ENCODE measurements at places on chromosomes 3 and 15. TPM values are rescaled to one million over a fixed set of nuclear protein-coding genes. Genes with fewer than 3 reads are reported as not detected.

The GOLGA8S gene
- total RNA-seq = under 0.01 TPM

The KBTBD13 gene
- total RNA-seq = not detected

The PRC1 gene
- 5.8 TPM for total RNA-seq

The GHSR gene
- total RNA-seq = not detected

The PPP2R3A gene
- 24.1 TPM for total RNA-seq

The NLGN1 gene
- total RNA-seq = 16.8 TPM

The ADGRG7 gene
- total RNA-seq = not detected

The LCMT2 gene
- 5.4 TPM for total RNA-seq

The GOLGA6L9 gene
- total RNA-seq = 3.7 TPM

The UCN2 gene
- not detected for total RNA-seq

The FBXO40 gene
- total RNA-seq = not detected

The EIF1B gene
- total RNA-seq = 29.4 TPM

The B3GALNT1 gene
- 6.2 TPM for total RNA-seq

The DUOX1 gene
- 0.63 TPM for total RNA-seq

The CALML4 gene
- 14.2 TPM for total RNA-seq

The CASR gene
- total RNA-seq = not detected

The GPR171 gene
- 0.58 TPM for total RNA-seq

The CNTN4 gene
- total RNA-seq = 8.8 TPM

The ZBED2 gene
- total RNA-seq = not detected

The PLIN1 gene
- 5.8 TPM for total RNA-seq

The IL12A gene
- 2.4 TPM for total RNA-seq

The BDH1 gene
- 11.7 TPM for total RNA-seq

The SKOR1 gene
- total RNA-seq = 0.99 TPM

The GOLGA8R gene
- total RNA-seq = 2.5 TPM

The POC1A gene
- total RNA-seq = 2.1 TPM

The NR2F2 gene
- 109 TPM for total RNA-seq

The TMOD2 gene
- 20.2 TPM for total RNA-seq

The PROS1 gene
- total RNA-seq = 43.7 TPM

The ZNF501 gene
- 5.1 TPM for total RNA-seq

The SI gene
- total RNA-seq = not detected

The SEC22A gene
- 29.9 TPM for total RNA-seq

The NKTR gene
- 73.1 TPM for total RNA-seq

The UQCC5 gene
- 60.6 TPM for total RNA-seq

The LCTL gene
- not detected for total RNA-seq

The TCF12 gene
- 124 TPM for total RNA-seq

The IL20RB gene
- total RNA-seq = 1.4 TPM

The CPN2 gene
- total RNA-seq = not detected

The CACNA2D2 gene
- 0.84 TPM for total RNA-seq

The ISLR gene
- 75.6 TPM for total RNA-seq

The TLR9 gene
- 0.13 TPM for total RNA-seq

The IL17RD gene
- total RNA-seq = 8.1 TPM

The AADACL2 gene
- 0.26 TPM for total RNA-seq

The SMCO1 gene
- not detected for total RNA-seq

The RTP1 gene
- total RNA-seq = not detected

All from esophagus muscularis mucosa (tissue), 4 donors.